ENCODE measurements at places on chromosomes 7 and 10.

DNA sequence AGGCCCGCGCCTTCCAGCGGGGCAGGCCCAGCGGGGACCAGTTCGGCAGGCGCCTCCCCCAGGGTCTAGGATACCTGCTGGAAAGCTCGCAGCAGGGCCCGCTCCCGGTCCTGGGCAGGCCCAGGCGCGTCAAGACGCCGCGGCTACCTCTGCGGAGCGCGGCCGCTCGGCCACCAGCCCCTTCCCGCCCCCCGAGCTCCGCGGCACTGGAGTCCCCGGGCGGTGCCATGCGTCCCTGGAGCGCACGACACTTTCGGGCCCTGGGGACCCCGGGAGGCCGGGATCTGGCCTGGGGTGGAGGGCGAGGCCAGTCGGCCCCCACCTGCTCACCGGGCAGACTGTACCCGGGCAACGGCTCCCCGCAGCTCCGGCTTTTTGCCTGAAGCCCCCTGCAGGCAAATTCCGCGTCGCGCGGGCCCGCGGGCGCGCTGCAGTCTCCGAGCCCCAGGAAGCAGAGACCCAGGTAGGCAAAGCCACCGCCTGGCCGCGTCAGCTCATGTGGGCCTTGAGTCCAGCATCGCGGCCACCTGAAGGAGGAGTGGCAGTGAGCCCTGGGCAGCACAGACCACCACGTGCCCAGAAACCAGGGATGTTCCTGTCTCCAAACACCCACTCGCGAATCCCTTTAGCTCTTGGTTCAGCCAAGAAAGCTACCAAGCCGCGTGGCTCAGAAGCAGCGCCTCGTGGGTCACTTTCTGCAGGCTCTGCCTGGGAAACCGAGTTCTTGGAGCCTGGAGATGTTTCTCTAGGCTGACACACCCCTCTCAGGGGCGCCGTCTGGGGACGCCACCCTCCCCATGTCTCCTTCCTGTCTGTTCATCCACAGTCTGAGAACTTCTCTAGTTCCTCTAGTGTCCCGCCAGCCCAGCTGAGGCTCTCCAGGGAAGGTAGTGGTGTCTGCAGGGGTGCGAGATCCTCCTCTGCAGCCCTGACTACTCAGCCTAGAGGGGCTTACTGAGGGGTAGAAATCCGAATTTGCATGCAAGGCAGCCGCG, 46.1 kb upstream of the APBB1IP start:
- DNase-seq: no peak

DNA sequence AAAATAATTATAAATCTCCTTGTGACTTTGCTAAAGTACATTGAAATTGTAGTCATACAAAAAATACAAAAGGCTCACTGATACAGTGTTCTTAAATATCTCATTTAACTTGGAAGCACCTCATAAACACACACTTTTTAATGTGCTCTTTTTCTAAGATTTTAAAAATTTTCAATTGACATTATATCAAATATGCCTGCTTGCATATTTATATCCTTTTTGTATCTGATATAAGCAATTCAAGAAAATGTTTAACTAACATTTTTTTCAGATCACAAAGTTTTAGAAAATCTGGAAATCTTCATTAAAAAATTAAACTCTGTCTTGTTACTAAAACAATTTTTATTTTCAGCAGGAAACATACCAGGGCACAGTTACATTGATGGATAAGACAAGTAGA, 661.5 kb downstream of the REEP3 start:
- no peak for DNase-seq

DNA sequence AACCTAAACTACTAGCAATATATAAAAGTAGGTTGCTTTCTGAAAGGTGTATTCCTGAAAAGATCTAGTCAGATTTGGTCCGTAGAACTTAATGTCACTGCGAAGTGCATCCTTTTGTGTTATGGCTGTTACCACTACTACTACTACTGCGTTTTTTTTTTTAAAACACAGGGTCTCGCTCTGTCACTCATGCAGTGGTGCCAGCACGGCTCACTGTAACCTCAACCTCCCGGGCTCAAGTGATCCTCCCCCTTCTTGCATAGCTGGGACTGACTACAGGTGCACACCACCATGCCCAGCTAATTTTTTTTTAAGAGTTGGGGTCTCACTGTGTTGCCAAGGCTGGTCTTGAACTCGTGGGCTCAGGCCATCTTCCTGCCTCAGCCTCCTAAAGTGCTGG, 14.5 kb downstream of the WIPI2 start:
- no peak for DNase-seq

DNA sequence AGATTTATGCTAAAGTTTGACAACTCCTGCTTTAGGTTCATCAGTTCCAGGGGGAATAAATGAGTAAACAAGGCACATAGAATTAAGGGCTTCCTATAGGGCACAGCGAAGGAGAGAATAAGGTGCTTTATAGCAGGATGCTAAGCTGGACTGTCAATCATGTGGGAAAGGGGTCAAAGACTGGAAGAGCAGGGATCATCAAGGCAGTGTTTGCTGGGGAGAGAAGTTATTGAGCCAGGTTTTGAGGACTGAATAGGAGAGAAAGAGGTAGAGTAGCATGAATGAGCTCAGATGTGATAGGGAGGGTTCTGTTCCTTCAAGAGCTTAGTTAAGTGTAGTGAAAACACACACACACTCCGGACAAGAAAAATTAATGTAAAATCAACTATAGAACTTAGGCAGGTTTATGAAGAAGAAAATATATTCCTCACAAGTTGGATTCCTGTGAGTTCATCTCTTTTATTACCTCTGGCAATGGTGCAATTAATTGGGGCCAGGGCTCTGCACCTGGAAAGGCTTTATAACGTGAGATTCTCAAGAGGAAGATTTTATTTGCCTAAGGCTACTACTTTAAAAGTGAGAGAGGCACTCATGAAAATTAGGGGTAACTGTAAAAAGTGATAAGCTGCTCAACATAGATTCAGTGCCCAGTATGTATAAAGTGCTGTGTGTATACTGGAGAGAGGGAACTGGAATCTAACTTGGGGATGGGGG, 222.4 kb downstream of the AUTS2 start:
- no peak for DNase-seq

DNA sequence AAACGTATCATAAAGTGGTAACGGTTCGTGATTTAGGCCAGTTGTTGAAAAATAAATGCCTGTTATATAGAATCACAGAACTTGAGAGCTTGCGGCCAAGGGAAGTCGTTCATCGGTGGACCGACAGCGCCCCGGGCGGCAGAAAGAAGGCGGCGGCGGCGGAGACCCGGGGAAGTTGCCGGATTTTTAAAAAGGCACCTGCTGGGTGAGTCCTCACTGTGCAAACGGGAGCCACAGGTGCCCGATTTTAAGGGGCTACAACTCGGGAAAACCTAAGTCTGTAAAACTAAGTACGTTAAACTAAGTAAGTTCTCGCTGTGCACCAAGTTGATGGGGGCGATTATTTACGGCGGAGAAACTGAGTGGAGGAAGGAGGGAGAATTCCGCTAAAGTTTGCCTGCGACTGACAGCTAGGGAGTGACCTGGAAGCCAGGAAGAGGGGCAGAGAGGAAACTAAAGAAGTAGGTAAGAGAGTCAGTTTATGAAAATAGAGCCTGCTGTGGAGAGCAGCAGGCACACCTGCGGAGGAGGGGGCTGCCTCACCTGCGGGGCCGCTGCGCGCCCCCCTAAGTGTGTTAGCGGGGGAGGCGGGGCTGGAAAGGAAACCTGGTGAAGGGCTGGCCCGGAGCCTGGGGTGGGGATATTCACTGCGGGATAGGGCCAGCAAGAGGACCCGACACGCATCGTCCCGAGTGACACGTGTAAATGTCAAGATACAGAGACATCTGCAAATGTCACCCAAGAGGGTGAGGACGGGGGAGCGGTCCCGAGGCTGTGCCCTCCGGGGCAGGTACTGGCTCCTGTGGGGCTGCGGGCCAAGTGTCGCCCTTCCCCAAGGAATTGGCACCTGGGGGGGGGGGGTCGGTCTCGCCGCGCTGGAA, 996 bp downstream of the ADAM12 start:
- DNase-seq: peak; percentile 84

GRCh38 chr10:132959559-132959961, 17.2 kb upstream of the CFAP46 start:
- DNase-seq: no peak

GRCh38 chr7:18426564-18427226, 68.9 kb upstream of the HDAC9 start:
- peak; percentile 36 for DNase-seq

- no peak for DNase-seq
These were observed 50.4 kb downstream of the NEURL1 start for GRCh38 chr10:103543617-103544525.

DNA sequence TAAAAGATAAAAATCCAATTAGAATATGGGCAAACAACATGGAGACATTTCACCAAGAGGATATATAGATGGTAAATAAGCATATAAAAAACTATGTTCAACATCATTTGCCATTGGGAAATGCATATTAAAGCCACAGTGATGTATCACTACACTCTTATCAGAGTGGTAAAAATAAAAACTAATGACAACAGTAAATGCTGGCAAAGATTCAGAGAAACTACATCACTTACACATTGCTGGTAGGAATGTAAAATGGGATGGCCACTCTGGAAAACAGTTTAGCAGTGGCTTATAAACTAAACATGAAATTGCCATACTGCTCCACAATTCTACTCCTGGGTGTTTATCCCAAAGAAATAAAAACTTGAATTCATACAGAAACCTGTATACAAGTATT, 59.2 kb downstream of the CROT start:
- no peak for DNase-seq

DNA sequence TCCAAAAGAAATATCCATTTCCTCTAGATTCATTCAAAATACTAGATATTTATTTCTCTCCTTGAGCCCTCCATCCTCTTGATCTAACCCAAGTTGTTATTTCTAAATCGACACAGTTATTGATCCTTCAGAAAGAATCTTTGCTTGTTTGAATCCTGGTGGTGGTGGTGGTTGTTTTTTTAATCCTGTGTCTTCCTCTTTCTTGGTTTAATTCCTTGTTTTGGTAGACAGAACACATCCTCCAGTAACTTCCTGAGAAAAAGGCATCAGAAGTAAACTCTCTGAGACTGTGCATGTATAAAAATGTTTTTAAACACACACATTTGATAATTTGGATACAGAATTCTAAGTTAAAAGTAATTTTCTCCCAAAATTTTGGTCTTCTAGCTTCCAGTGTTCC, 49.9 kb downstream of the SIRT1 start:
- DNase-seq: no peak

DNA sequence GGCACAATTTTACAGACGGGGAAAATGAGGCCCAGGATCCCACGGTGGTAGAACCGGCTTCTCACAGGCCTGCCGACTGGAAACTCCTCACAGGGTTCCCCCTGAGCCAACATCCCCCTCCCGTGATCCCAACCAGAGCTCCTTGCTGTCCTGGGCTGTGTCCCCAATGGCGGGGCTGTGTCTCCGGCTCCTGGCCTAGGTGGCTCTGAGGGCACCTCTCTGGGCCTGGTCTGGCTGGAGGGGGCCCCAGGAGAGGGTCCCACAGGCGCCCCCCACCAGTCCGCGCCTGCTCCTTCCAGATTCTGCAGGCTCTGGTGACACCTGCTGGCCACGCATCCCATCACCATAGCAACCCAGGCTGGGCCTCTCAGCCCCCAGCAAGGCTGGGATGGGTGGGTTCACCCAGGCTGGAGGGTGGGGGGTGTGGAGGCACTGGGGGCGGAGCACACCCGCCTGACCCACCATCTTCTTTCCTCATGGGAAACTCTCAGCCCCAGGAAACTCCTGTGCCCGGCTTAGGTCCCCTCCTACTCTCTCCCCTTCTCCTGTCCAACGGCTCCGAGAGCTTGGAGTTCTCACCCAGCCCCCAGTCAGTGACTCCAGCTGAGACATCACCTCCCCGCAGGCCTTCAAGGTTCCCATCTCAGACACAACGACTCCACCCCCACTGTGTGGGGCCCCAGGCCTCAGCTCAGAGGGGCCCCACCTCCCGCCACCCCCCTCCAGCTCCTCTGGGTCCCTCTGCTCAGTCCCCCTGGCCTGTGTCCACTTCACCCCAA, 27.1 kb upstream of the TNRC18 start:
- peak; percentile 28 for DNase-seq

- no peak for DNase-seq
These were observed 149.2 kb upstream of the PDE1C start for GRCh38 chr7:32219416-32219815.

GRCh38 chr10:18279173-18279572, 138.9 kb downstream of the CACNB2 start:
- peak; percentile 88 for DNase-seq

- no peak for DNase-seq
These were observed 81.5 kb downstream of the SEMA3C start for GRCh38 chr7:80837345-80837744.

- DNase-seq: no peak
These were observed 12.3 kb downstream of the AUTS2 start for GRCh38 chr7:69610374-69611084.

- DNase-seq: no peak
These were observed 19.0 kb downstream of the INTS1 start for GRCh38 chr7:1485156-1485555.

DNA sequence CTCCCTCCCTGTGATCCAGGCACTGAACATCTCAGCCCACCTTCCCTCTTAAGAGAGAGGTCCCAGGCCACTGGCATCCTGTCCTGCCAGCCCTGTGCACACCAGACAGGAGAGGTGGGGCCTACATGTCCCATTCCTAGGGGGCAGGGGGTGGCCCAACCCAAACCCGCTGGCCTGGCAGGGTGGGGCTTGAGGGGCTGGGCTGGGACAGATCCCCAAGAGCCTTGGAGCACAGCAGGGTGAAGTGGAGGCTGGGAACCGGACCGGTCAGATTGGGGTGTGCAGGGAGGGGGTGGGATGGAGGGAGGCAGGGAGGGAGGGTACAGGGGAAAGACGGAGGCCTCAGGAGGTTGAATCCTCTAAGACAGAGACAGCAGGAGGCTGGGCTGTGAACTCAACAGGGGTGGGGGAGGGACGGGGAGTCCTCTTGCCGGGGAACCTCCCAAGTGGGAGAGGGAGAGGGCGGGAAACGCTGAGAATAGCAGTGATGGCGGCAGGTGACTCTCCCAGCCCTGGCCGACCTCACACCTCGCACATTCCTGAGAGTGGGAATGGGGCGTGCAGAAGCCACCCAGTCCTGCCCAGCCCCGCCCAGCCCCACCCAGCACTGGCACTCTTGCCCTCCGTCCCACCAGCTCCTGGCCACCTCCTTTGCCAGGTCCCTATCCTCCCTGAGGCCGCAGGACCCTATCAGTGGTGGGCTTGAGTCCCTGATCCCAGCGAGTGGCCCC, 6.7 kb downstream of the TSC22D4 start:
- no peak for DNase-seq

- no peak for DNase-seq
These were observed 16.2 kb downstream of the GPR22 start for GRCh38 chr7:107486041-107486440.

GRCh38 chr7:148395352-148395811, 195.2 kb upstream of the C7orf33 start:
- DNase-seq: no peak

DNA sequence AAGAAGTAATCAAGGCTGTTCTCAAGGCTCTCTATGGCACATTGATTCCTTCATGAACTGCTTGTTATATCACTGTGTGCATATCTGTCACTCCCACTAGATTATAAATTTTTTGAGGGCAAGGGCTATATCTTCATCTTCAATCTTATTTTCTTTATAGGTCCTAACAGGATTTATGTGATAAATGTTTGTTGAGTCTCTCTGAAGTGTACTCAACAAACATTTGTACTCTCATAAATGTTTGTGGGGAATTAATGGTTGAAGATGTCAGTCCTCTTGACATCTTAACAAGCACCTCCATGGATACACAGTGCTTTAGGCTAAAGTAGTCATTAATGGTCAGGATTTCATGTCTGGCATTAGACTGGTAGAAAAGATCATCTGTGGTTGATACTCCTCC, 143.2 kb downstream of the RNLS start:
- no peak for DNase-seq

- no peak for DNase-seq
These were observed 76.8 kb downstream of the PTN start for GRCh38 chr7:137266764-137267163.

All from kidney tubule cell (primary cell).